ENCODE measurements at places on chromosomes 2 and 18.
A peak's percentile ranks its signal among the peaks of the same experiment; 100 is the strongest.

GRCh38 chr2:56185582-56186046 lies 1.8 kb downstream of the CCDC85A start:
- DNase-seq, result no peak
- peak overlapping the region; percentile 55 for H3K4me3 ChIP-seq
- H3K36me3 ChIP-seq, result peaks cover 2% of the 10 kb centered on the region
- H3K27me3 ChIP-seq, result peaks cover 49% of the 10 kb centered on the region

- peak overlapping the region; percentile 32 for H3K27ac ChIP-seq
- no peak overlapping the region for H3K4me3 ChIP-seq
- DNase-seq, result no peak
- peaks cover 25% of the 10 kb centered on the region for H3K4me1 ChIP-seq
- no peaks in the 10 kb centered on the region for H3K36me3 ChIP-seq
Measured at GRCh38 chr2:12262681-12263436, 453.9 kb upstream of the TRIB2 start.

DNA sequence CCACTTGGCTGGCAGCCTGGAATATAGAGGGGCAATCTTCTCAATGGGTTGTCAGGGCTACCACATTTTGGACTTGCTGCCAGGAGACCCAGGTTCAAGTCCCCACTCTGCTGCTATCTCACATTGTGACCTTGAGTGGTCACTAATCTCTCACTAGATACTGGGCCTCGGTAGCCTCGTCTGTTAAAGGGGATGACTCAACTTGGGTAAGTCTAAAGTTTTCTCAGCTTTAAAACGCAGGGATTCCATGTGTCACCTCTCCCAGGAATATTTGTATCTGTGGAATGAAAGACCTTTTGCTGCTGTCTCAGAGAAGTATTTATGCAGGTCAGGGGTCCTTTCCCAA lies 86.3 kb downstream of the SEMA4F start:
- H3K4me1 ChIP-seq, result no peaks in the 10 kb centered on the region
- peaks cover 14% of the 10 kb centered on the region for H3K27me3 ChIP-seq
- H3K27ac ChIP-seq, result no peak overlapping the region
- H3K4me3 ChIP-seq, result no peak overlapping the region
- DNase-seq, result no peak

- H3K27ac ChIP-seq, result peak overlapping the region; percentile 72
- H3K4me1 ChIP-seq, result peaks cover 13% of the 10 kb centered on the region
- no peak overlapping the region for H3K4me3 ChIP-seq
- H3K27me3 ChIP-seq, result no peaks in the 10 kb centered on the region
- no peak for DNase-seq
- H3K36me3 ChIP-seq, result peaks cover 38% of the 10 kb centered on the region
Measured at GRCh38 chr2:30481323-30481800, 34.3 kb downstream of the LCLAT1 start.

- no peak overlapping the region for H3K27ac ChIP-seq
- no peaks in the 10 kb centered on the region for H3K4me1 ChIP-seq
- no peaks in the 10 kb centered on the region for H3K36me3 ChIP-seq
- H3K27me3 ChIP-seq, result no peaks in the 10 kb centered on the region
Measured at GRCh38 chr2:184444623-184445223, 153.6 kb upstream of the ZNF804A start.

DNA sequence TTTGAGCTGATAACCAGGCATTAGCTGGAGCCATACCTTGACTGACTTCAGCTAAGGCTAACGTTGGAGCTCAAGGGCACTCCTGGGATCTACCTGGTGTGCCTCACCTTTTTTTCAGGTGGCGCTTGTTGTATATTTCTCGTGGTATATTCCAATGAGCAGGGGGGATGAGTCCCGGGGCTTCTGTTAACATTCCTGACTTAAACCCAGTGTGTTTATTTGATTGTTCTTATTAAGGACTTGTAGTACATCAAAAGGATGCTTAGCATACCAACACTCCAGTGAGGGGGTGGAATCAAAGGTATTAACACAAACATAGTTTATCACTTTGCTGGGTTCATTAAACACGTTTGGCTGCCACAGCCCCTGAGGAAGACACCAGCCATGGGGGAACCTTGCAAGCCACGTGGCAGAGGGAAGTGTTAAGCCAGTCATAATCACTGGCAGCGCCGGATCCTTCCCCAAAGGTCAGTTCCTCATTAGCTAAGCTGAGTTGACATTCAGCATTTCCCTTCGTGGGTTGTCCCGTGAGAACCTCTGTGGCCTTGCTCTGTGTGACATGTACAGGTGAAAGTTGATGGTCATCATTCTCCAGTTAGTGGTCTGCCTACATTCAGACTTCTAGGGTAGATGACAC lies 119.5 kb upstream of the MCFD2 start:
- no peak overlapping the region for H3K4me3 ChIP-seq
- no peaks in the 10 kb centered on the region for H3K27me3 ChIP-seq
- H3K27ac ChIP-seq, result peak overlapping the region; percentile 20
- DNase-seq, result no peak
- peaks cover 73% of the 10 kb centered on the region for H3K36me3 ChIP-seq

GRCh38 chr2:220510668-220511067 lies 883.2 kb downstream of the SLC4A3 start:
- no peak overlapping the region for H3K4me3 ChIP-seq
- no peaks in the 10 kb centered on the region for H3K36me3 ChIP-seq
- no peaks in the 10 kb centered on the region for H3K27me3 ChIP-seq
- no peaks in the 10 kb centered on the region for H3K4me1 ChIP-seq
- no peak overlapping the region for H3K27ac ChIP-seq

- H3K4me1 ChIP-seq, result no peaks in the 10 kb centered on the region
- H3K4me3 ChIP-seq, result no peak overlapping the region
- H3K36me3 ChIP-seq, result no peaks in the 10 kb centered on the region
- H3K27me3 ChIP-seq, result no peaks in the 10 kb centered on the region
Measured at GRCh38 chr18:39208729-39209128, 1643.1 kb upstream of the CELF4 start.

- no peak for DNase-seq
- no peak overlapping the region for H3K27ac ChIP-seq
- peaks cover 7% of the 10 kb centered on the region for H3K36me3 ChIP-seq
- no peak overlapping the region for H3K4me3 ChIP-seq
- no peaks in the 10 kb centered on the region for H3K4me1 ChIP-seq
- no peaks in the 10 kb centered on the region for H3K27me3 ChIP-seq
Measured at GRCh38 chr2:23622966-23623675, 238.1 kb downstream of the KLHL29 start.

DNA sequence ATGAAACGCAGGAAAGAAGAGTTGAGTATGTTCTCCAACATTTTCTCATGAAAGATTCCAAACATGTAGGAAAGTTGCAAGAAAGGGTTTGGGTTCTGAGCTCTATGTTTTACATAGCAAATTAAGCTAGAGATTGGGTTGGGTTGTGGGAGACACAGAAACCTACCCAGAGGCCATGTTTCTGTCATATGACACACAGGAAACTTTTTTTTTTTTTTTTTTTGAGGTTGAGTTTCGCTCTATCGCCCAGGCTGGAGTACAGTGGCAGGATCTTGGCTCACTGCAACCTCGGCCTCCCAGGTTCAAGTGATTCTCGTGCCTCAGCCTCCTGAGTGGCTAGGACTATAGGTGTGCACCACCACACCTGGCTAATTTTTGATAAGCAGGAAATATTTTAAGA lies 57.6 kb downstream of the DOCK10 start:
- DNase-seq, result no peak
- peak overlapping the region; percentile 91 for H3K27ac ChIP-seq
- H3K27me3 ChIP-seq, result no peaks in the 10 kb centered on the region
- H3K36me3 ChIP-seq, result no peaks in the 10 kb centered on the region

GRCh38 chr2:239500574-239501550 lies 100.0 kb upstream of the HDAC4 start:
- no peak overlapping the region for H3K27ac ChIP-seq
- DNase-seq, result peak; percentile 27
- H3K4me3 ChIP-seq, result no peak overlapping the region
- H3K4me1 ChIP-seq, result no peaks in the 10 kb centered on the region
- peaks cover 7% of the 10 kb centered on the region for H3K27me3 ChIP-seq

DNA sequence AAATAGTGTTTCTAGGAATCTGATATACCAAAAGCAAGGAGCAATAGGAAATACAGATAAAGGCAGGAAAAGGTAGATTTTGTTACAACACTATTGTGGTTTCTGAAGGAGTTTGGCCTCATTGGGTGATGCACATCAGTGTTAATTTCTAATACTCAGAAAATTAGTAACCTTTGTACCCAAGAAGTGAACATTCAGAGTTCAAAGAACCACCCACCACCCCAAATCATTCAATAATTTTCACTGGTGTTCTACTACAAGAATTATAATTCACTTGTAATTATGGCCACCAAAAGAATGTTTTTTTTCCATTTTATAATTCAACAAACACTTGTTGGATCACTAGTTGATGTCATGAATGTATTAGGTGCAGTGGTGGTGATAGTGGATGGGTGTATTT lies 183.3 kb downstream of the UBE2E3 start:
- no peaks in the 10 kb centered on the region for H3K27me3 ChIP-seq
- H3K27ac ChIP-seq, result peak overlapping the region; percentile 69
- peaks cover 54% of the 10 kb centered on the region for H3K4me1 ChIP-seq
- H3K4me3 ChIP-seq, result no peak overlapping the region
- H3K36me3 ChIP-seq, result peaks cover 36% of the 10 kb centered on the region
- DNase-seq, result no peak

GRCh38 chr18:3541549-3542386 lies 91.8 kb downstream of the TGIF1 start:
- H3K4me3 ChIP-seq, result no peak overlapping the region
- H3K36me3 ChIP-seq, result no peaks in the 10 kb centered on the region
- no peak overlapping the region for H3K27ac ChIP-seq
- no peak for DNase-seq
- no peaks in the 10 kb centered on the region for H3K27me3 ChIP-seq

GRCh38 chr2:113192459-113193100 lies 18.8 kb downstream of the PSD4 start:
- no peaks in the 10 kb centered on the region for H3K27me3 ChIP-seq
- no peak overlapping the region for H3K4me3 ChIP-seq
- H3K36me3 ChIP-seq, result no peaks in the 10 kb centered on the region
- peaks cover 28% of the 10 kb centered on the region for H3K4me1 ChIP-seq
- H3K27ac ChIP-seq, result peak overlapping the region; percentile 87
